ENCODE measurements at places on chromosomes 1 and 21. TPM values are rescaled to one million over a fixed set of nuclear protein-coding genes. Genes with fewer than 3 reads are reported as not detected.

S100A7A gene
- not detected for total RNA-seq

SPRR2B gene
- total RNA-seq: not detected

GJA4 gene
- total RNA-seq: not detected

SLC44A5 gene
- total RNA-seq: under 0.01 TPM

All from fibroblast of lung (primary cell).